OCI-LY7 (cell line): ENCODE measurements at places on chromosomes 12 and 14. TPM values are rescaled to one million over a fixed set of nuclear protein-coding genes. Genes with fewer than 3 reads are reported as not detected.

DNA sequence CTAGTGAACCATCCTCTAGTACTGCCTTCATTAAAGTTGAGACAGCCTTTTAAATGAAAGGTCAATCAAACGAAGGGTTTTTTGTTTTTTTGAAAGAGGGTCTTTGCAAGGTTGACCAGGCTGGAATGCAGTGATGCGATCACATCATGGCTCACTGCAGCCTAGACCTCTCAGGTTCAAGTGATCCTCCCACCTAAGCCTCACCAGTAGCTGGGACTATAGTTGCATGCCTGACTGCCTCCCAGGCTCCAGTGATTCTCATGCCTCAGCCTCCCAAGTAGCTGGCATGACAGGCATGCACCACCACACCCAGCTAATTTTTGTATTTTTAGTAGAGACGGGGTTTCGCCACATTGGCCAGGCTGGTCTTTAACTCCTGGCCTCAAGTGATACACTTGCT is 114.6 kb upstream of the SINHCAF start:
- DNase-seq = no peak

DNA sequence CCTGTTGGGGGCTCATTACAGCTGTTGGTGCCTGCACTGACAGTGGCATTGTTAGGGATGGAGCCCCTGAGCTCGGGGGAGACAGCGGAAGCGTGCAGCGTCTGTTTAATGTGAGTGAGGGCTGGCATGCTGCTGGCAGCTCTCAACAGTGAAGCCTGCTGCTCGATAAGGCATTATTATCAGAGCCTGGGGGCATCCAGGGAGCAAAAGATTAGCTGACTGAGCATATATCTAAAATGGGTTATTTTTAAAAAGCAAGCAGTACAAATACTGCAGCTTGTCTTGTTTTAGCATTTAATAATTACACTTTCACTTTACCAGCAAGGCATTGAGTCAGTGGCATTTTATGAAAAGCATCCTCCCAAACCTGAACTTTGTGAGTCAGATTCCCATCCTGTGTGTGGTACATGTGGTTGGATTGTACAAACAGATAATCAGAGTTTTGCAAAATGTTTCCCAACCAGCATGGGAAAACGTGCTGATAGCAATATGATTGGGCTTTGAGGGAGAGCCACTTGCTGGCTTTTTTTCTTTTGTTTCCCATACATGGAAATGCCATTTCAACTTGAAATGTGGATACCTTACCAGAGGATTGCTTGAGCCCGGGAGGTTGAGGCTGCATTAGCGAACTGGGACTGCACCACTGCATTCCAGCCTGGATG is 150.8 kb downstream of the PRKCH start:
- peak; percentile 74 for DNase-seq

- DNase-seq = no peak
These were observed 10.0 kb downstream of the ATP2B1 start for GRCh38 chr12:89698607-89699006.

DNA sequence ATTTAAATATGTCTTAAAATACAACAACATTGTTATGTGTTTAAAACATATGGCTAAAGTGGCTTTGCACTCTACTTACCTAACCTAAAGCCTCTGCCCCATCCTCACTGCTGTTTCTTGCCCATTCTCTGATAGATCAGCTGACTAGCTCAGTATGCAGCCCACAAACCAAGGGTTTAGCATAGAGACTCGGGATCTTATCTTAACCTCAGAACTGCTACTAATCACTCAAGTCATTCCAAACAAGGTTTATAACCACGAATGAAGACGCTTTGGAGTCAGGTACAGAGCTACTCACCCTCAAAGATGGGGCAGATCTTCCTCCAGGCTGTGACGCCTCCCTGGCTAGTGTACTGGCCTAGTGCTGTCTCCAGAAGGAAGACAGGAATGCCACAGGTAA is 19.3 kb downstream of the SLC6A13 start:
- no peak for DNase-seq

GRCh38 chr12:8076366-8076765 is 5.7 kb upstream of the NECAP1 start:
- no peak for DNase-seq

DNA sequence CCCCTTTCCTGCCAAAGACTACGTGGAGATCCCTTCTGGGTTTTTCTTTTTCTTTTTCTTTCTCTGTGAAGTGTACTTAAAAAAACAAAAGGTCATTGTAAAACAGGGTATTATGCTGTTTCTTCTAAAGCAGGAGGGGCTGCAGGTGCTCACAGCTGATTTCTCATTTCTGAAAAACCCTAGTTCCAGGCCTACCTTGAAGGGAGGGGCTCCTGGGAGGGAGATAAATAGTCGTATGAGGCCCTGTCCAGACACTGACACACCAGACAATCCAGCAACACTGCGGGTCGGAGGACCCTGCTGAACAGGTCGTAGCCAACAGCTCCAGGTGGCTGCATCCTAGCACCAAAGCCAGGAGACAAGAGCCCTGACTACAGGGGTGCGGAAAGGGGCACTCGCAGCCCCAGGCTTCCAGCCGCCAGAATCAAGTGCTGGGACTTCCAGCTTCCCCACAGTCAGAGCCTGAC is 41.1 kb downstream of the PSMA6 start:
- no peak for DNase-seq

- no peak for DNase-seq
These were observed 156.0 kb downstream of the SLC35F4 start for GRCh38 chr14:57709909-57710308.

DNA sequence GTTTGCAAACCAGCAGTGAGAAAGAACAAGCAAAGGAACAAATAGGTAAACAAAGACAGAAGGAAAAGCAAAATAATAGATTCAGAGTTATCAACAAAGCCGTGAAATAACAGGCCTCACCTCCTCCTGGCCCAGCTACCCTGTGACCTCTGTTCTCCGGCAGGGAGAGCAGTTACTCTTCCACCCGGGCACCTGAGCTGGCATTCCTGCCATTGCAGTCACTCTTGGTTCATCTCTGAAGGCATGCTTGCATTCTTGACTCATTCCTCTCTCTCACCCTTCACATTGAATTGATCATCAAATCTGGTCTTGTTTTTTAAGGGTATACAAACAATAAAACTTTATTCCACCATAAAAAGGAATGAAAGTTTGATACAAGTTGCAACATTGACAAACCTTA is 95.1 kb downstream of the TTC8 start:
- no peak for DNase-seq

GRCh38 chr14:55129428-55130195 is 560 bp downstream of the LGALS3 start:
- DNase-seq = no peak

DNA sequence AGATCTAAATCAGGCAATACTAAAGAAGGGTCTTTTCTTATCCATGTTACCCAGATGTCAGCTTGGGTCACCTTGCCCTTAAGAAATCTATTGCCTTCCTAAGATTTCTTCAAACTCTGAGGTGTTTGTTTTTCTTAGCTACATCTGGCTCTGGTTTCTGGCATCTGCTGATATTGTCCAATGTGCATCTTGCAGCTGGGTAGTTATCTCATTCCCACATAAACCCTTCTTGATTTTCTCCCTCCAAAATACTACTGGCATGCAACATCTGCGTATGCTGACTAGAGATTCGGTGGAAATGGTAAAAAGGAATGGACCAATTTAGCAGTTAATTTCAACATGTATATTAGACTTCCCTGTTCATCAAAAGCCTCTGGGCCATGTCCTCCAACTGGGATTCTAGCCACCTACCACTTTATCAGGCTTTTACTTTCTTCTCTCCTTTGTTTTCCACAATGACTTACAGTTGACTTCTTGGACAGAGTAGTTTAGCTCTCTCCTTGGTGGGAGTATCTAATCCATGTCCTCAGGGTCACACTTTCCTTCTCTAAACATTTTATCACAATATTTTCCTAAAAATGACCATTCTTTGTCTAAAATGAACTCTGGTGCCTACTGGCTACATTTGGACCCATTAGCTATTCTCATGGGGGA is 324.8 kb upstream of the FAR2 start:
- no peak for DNase-seq

DNA sequence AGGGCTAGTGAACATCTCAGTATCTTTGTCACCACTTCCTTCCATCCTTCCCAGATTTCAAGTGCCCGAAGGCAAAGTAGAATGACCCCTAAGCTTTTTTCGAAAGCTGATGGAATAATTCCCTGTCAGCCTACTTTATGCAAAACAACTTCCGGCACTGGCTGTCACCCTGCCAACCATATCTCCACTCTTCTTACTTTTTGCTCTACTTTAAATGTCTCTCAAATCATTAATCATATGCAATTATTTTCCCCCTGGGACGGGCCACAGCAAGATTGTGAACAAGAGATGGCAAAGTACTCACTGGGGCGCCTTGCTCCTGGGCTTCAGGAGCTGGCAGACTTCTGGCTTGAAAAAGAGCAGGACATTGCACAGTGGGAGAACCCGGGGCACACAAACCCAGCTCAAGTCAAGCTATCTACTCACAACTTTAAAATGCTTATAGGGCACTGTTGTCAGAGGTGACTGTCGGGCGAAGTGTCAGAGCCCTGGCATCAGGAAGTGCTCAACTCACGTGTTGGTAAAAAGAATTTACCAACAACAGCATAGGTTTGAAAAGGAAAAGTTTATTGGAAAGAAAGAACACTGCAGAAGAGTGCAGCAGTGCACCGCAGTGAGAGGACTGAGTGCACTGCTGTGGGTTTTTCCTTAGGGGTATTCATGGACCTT is 373.5 kb downstream of the PAWR start:
- DNase-seq = no peak

GRCh38 chr12:113194971-113195391 is 9.5 kb downstream of the RITA1 start:
- DNase-seq = no peak

DNA sequence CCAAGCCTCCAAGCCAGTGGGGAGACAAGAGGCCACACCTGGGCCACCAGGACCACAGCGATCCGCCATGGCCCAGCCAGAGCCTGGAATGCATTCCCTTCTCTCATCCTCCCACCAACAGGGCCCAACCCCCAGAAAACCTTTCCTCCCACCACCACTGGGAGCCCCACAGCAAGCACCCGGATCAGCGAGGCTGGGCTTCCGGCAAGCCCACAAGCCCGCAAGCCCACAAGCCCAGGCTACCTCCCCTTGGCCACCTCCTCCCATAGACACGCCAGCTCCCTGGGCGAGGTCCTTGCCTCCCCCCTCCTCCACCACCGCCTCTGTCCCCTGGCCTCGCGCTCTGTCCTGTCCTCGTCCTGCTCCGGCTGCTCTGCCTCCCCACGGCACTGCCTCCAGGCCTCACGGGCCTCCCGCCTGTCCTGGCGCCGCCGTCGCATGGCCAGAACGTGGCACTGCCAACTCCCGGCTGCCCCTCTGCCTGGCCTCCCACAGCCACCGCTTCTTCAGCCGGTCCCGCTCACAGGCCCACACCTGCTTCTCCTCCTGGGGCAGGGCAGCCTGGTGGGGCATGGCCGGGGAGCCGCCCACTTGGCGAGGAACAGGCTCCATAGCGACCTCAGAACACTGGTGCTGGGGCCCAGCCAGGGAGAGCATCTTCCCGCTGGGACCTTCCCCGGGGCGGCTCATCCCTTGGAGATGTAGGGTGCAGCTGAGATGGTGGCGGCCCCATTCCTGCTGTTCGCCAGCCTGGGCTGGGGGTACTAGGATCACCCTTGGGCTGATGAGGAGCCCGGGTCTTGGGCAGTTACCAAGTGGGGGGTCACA is 5.6 kb downstream of the CDK2AP1 start:
- no peak for DNase-seq

- DNase-seq = no peak
These were observed 419.7 kb downstream of the ADAMTS20 start for GRCh38 chr12:43132291-43132690.

- no peak for DNase-seq
These were observed 1047.5 kb upstream of the FLRT2 start for GRCh38 chr14:84482256-84483071.

GRCh38 chr12:68972595-68972994 is 39.6 kb upstream of the CPM start:
- no peak for DNase-seq

- no peak for DNase-seq
These were observed 3.3 kb downstream of the AKT1 start for GRCh38 chr14:104792101-104792884.

DNA sequence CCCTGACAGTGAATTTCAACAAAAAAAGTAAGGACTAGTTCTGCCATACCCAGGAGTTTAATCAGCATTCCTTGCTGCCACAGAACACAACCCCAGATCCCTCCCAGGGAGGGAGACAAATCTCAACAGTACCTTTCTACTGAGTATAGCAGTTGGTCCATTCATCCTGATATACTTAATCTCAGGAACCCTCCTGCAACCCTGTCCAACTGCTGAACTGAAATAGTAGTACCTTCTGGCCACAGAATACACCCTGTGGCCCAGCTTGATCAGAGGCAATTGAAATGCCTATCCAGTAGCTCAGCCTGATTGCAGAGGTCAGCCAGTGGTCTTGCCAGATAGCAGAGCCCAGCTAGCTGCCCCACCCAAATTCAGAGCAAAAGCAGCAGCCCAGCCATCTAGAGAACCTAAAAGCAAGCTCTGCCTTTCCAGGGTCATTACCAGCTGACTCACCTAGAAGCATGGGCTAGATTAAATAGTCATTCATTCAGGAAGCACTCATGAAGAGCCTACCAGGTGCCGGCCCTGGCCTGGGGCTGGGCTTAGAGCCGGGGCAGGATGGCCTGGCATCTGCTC is 40.0 kb upstream of the RHOJ start:
- DNase-seq = no peak

DNA sequence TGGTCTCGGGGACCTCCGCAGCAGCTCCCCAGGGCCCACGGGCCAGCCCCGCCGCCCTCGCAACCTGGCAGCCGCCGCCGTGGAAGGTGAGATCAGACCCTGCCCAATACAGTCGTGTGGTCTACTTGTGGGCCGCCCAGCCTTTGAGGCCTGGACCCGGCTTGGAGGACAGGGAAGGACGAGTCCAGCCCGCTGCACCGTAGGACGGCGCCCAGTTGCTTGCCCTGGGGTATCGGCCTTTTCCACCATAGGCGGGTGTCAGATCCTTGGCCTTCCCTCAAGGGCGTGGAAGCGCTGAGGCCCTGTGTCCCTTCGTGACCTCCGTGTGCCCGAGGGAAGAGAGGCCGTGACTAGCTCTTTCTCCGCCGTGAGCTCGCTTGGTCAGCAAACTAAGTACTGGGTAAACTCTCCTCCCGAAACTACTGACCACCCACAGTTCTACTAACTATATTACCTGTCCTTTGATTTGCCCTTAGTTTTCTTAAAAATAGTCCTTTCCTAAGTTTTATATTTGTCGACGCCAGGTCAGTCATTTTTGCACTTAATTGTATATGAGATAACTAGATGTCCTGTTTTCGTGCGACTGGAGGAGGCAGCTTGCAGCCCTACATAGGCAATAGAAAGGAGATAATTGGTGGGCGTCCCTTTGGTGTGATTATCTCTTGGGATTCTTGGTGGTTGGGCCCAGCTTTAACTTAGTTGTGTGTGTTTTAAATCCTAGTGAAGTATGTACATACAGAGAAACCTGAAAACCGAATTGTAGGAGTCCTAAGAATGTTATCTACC is 757 bp downstream of the SLC25A3 start:
- DNase-seq = peak; percentile 33

- no peak for DNase-seq
These were observed 434.5 kb downstream of the MDGA2 start for GRCh38 chr14:47240748-47241437.

- no peak for DNase-seq
These were observed 9.7 kb downstream of the TEDC1 start for GRCh38 chr14:105500726-105501101.

GRCh38 chr12:38662829-38663228 is 242.6 kb downstream of the CPNE8 start:
- DNase-seq = no peak

CATSPERB gene
- not detected in 2 replicates for total RNA-seq

BATF gene
- total RNA-seq = 1.1 and 1.5 TPM in 2 replicates

DHRS7 gene
- total RNA-seq = 28.4 and 31.1 TPM in 2 replicates

PRH2 gene
- not detected in 2 replicates for total RNA-seq

TAS2R7 gene
- total RNA-seq = not detected in 2 replicates

BMAL2 gene
- not detected in 2 replicates for total RNA-seq

AMDHD1 gene
- total RNA-seq = 2.6 and 2.8 TPM in 2 replicates

CRY1 gene
- total RNA-seq = not detected in 2 replicates
